ENCODE measurements at places on chromosomes 4 and X.
A peak's percentile ranks its signal among the peaks of the same experiment; 100 is the strongest.

DNA sequence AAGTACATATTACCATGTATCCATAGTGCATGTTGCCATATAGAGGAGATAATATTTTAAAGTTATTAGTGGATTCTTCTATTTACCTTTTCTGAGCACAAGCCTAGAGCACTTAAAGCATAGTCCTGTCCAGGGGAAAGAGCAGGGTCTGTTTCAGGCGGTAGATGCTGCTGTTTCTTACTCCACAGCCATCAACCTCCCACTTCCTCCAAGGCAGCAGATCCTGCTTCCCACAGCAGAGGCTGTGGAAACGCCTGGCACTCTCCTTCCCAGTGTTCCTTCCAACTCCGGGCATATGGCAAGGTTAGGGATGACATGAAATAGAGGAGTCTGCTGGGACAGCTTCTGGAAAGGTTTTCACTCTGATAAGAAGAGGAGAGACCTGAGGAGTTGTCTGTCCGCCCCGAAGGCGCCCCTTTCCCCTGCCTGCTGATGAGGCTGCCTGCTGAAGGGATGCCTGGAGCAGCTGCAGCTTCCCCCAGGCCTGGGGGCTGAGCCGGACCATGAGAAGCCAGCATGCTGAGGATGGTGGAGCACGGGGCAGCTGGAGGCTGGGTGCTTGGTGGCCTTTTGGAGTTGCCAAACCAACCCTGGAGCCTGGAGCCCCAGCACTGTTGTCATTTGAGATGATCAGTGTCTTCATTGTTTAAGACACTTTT is 43.9 kb upstream of the SLC25A4 start:
- no peak for DNase-seq

- no peak for DNase-seq
Measured at GRCh38 chrX:115591420-115591819, 30.4 kb downstream of the PLS3 start.

- DNase-seq, result no peak
Measured at GRCh38 chrX:18098763-18099162, 121.9 kb downstream of the BEND2 start.

GRCh38 chr4:150033901-150034300 is 44.3 kb upstream of the DCLK2 start:
- DNase-seq, result peak; percentile 30

DNA sequence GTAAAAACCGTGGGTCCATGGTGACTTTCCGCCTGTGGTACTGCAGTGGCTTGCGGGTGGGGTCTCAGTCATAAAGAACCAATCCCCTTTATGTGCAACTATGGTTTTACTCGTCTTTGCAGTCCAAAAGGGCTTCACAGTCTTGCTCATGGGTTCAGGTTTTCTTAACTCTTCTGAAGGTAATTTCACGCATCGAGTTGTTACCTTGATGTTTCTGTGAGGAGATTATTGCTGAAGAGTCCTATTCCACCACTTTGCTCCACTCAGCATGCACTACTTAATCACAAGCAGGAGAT is 41.5 kb downstream of the F8 start:
- DNase-seq, result no peak

- DNase-seq, result no peak
Measured at GRCh38 chr4:99833756-99834155, 17.1 kb downstream of the DAPP1 start.

DNA sequence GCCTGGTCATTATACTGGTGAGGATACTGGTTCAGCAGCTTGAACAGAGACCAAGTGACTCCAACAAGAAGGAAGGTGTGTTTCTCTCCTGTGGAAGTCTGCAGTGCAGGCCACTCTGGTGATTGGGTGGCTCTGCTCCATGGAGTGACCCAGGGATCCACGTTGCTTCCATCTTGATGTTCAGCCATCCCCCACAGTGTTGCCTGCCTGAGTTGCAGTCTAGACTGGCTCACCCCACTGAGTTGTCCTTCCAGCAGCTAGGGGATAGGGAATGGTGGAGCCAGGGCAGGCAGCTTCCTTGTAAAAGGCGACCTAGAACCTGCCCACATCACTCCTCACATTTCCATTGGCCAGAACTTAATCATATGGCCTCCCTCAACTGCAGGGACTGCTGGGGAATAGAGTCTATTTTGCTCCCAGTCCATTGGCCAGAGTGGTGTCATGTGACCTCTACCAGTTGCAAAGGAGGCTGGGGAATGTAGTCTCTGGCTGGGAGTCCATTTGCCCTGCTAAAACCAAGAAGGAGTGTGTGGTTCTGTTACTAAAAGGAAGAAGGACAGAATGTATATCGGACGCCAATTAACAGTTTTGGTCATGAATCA is 8.0 kb downstream of the MAN2B2 start:
- peak; percentile 39 for DNase-seq

- DNase-seq, result no peak
Measured at GRCh38 chr4:52366191-52366590, 292.9 kb downstream of the USP46 start.

DNA sequence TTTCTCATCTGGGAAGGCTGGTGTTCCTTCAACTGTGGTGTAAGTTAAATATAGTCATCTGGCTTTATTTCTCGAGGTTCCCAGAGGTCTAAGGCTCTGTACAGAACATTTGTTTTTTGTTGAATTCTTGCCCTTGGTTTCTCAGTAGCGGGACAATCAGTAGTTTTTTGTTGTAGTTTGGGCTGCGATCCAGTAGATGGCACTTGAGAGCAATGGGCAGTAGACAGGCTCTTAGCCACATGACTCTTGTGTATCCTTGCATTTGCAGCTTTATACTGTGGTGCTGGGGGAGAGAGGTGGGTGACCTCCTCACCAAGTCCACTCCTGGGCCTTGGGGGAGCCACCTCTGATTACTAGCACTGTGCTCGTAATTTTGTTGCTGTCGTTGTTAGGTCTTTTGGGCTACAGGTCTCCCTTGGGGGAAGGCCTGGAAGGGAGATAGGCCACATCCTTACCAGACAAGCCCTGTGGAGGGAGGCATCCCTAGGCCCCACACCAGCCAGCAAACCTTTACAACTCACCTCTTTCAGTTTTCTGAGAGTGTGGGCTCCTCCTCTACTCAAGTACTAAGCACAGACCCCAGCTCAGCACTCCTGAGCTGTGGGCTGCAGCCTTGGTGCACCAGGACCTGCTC is 8.1 kb downstream of the ETDB start:
- DNase-seq, result peak; percentile 27

DNA sequence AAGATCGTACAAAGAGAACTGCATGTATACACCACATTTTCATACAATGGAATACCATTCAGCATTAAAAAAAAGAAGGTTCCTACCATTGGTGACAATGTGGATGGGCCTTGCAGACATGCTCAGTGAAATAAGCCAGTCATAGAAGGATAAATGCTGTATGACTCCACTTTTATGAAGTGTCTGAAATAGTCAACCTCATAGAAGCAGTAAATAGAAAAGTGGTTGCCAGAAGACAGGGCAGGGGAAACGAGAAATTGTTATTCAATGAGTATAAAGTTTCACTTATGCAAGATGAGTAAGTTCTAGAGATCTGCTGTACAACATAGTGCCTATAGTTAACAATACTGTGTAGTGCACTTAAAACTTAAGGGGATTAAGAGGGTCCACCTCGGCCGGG is 257.5 kb upstream of the FTHL17 start:
- no peak for DNase-seq

- peak; percentile 53 for DNase-seq
Measured at GRCh38 chr4:19791422-19792123, 460.1 kb upstream of the SLIT2 start.

DNA sequence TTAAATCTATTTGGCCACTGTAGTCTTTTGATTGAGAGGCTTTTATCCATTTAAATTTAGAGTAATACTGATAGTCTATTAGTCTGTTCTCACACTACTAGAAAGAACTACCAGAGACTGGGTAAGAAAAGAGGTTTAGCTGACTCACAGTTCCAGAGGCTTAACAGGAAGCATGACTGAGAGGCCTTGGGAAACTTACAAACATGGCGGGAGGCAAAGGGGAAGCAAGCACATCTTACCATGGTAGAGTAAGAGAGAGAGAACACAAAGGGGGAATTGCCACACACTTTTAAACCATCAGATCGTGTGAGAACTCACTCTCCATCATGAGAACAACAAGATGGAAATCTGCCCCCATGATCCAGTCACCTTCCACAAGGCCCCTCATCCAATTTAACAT is 410.9 kb downstream of the PDGFC start:
- peak; percentile 29 for DNase-seq

DNA sequence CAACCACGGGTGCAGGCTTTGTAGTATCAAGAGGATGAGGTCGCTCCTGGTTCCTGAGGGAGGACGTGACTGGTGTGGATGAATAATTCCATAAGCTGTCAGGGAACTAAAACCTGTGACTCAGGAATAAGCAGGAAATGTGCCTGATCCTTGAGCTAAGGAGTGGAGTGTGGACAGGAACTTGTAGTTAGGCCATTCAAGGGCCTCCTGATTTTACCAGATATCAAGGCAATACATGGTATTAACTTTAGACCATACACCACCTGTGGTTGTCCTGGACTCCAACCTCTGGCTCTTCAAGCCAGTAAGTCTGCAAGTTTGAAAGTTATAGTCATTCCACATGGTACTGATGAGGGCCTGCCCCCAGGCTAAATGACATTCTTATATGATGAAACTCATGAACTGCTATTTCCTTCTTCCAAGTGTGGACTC is 12.1 kb upstream of the ING2 start:
- DNase-seq, result peak; percentile 82

DNA sequence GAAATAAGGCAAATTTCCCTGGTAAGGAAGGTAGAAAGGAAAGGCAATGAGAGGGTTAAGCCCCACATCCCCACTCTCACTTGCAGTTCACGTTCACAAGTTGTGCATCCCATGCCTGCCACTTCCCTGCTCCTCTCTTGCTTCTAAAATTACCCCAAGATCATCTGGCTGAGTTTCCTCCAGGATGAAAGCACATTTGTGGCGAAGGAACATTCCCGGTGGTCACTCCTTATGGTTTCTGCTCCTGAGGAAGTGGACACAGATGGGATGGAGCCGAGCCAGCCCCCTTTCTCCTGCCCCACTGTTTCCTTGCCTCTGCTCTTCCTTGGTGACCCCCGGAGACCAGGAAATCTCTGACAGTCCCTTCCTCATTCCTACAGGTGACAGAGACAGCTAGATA is 37.5 kb downstream of the SPINK2 start:
- DNase-seq, result no peak

DNA sequence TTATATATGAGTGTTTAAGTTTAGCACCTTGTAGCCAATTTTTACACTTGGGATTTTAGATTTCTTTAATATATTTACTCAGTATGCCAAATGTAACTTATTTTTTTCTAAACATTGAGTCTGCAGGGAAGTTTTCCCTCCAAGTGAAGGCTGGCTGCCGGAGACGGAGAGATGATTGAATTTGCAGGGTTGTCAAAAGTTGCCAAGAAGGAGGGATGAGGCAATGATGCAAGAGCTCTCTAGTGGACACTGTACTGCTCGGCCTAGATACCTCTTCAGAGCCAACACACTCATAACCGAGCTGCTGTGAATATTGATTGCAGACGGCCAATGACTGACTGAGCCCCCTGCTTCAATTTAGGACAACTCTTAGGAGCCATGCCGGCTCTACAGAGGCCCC is 318.6 kb upstream of the CASK start:
- DNase-seq, result no peak

DNA sequence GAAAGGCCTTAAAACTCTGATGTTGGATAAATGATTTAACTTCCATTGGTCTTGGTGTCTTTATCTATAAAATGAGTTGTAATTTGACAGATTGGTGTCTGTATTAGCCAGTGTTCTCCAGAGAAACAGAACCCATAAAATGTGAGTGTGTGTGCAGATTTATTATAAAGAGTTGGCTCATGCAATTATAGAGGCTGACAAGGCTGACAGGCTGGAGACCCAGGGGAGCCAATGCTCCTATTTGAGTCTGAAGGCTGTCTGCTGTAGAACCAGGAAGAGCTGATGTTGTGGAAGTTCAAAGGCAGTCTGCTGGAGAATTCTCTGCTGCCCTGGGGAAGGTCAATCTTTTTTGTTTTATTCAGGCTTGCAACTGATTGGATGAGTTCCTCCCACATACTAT is 131.7 kb downstream of the SLC4A4 start:
- DNase-seq, result no peak

DNA sequence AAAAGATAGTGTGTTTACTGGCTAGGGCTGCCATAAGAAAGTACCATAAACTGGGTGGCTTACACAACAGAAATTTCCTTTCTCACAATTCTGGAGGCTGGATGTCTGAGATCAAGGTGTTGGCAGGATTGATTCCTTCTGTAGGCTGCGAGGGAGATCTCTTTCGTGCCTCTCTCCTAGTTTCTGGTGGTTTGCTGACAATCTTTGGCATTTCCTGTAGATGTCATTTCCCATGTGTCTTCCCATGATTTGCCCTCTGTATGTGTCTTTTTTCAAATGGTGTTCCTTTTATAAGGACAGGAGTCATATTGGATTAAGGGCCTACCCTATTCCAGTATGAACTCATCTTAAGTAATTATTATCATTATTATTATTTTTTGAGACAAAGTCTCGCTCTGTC is 27.9 kb upstream of the LCORL start:
- DNase-seq, result peak; percentile 29

GRCh38 chr4:165312506-165312905 is 15.0 kb upstream of the MSMO1 start:
- peak; percentile 52 for DNase-seq

GRCh38 chr4:33998291-33998690 is 2246.0 kb downstream of the ARAP2 start:
- no peak for DNase-seq

DNA sequence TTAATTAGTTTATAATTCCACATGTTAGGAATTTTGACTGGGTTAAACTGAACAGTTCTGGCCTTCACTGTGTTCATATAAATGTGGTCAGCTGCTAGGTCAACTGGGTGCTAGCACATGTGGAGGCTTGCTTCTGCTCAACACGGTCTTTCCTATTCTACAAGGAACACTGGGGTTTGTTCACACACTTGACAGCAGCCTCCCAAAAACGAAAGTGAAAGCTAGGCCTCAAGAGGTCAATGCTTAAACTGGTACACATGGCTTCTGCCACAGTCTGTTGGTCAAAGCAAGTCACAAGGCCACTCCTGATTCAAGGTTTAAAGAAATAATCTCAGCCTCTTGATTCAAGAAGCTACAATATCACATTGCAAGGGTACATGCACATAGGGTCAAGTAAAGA is 126.5 kb downstream of the QDPR start:
- peak; percentile 28 for DNase-seq

DNA sequence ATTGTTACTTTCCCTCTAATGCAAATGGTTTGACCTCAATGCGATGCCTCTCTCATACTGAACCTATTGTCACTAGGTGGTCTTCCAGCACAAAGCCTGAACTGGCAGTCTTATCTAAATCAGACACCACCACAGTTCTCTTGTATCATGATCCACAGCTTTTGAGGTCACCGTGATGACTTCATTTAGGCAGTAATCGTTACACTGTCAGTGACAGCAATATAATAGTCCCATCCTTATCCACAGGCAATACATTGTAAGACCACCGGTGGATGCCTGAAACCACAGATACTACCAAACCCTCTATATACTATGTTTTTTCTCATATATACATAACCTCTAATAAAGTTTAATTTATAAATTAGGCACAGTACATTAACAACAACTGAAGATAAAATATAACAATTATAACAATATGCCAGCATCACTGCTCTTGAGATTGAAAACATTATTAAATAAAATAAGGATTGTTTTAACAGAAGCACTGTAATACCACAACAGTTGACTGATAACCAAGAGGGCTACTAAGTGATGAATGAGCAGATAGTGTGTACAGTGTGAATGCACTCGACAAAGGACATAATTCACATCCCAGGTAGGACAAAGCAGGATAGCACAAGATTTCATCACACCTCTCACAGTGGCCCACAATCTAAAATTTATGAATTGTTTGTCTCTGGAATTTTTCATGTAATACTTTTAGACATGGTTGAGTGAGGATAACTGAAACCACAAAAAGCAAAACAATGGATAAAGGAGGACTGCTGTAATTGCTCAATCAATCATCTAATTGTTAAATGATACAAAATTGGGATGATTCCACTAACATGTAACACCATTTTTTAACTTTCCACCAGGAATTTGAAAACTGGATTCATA is 419.4 kb downstream of the CENPC start:
- DNase-seq, result no peak

Measured in fibroblast of skin of back (primary cell).